ENCODE measurements at places on chromosomes 3 and 15.

GRCh38 chr15:35186346-35186745 lies 101.3 kb upstream of the NANOGP8 start:
- no peak for DNase-seq

DNA sequence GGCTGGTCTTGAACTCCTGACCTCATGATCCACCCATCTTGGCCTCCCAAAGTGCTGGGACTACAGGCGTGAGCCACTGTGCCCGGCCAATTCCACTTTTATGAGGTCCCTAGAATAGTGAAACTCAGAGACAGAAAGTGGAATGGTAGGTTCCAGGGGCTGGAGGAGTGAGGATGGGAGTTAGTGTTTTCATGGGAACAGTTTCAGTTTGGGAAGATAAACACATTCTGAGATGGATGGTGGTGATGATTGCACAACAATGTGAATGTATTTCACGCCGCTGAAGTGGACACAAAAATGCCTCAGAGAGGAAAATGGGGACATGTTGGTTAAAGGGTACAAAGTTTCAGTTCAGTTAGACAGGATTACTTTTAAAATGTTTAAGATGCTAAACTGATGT lies 22.5 kb upstream of the HDAC11 start:
- DNase-seq, result no peak

GRCh38 chr3:13479332-13479581 lies 849 bp upstream of the HDAC11 start:
- DNase-seq, result no peak

- DNase-seq, result no peak
These were observed at the start of gene CSPG5 for GRCh38 chr3:47578691-47579632. Gene CSPG5, minus strand, starts transcription at chr3:47578865. Its CDS starts 172 bp downstream, at chr3:47578693.

GRCh38 chr15:26081758-26082220 lies 218.7 kb upstream of the ATP10A start:
- DNase-seq, result no peak

DNA sequence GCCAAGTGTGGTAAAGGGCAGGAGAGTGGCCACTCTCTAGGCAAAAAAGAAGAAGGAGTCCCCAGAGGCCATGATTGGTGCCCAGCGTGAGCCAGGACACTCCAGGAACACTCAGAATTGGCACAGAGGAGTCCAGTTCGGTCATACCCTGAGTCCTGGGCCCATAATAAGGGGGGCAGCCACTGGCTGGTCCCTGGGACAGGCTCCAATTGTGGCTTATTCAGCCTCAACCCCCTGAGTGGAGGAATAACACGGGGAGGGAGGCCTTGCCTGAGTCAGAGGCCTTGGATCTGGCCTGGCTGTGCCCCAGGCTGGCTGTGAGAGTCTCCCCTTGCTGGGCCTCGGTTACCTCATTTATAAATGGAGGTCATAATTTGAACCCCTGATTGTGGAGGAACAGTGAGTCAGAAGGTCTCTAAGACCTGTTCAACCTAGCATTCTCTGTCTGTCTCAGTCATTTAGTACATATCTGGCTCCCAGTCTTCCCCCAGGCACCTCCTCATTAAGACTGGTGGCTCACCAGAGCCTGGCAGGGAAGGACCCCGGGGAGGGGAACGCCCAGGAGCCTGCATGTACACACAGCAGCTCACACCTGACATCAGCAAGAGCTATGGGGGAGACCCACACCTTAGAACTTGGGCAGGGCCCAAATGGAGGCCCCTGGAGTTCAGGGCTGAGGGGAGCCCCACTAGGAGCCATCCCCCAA lies 95.9 kb upstream of the ATP2B2 start:
- no peak for DNase-seq

- no peak for DNase-seq
These were observed 27.4 kb upstream of the ATP10A start for GRCh38 chr15:25890529-25890928.

DNA sequence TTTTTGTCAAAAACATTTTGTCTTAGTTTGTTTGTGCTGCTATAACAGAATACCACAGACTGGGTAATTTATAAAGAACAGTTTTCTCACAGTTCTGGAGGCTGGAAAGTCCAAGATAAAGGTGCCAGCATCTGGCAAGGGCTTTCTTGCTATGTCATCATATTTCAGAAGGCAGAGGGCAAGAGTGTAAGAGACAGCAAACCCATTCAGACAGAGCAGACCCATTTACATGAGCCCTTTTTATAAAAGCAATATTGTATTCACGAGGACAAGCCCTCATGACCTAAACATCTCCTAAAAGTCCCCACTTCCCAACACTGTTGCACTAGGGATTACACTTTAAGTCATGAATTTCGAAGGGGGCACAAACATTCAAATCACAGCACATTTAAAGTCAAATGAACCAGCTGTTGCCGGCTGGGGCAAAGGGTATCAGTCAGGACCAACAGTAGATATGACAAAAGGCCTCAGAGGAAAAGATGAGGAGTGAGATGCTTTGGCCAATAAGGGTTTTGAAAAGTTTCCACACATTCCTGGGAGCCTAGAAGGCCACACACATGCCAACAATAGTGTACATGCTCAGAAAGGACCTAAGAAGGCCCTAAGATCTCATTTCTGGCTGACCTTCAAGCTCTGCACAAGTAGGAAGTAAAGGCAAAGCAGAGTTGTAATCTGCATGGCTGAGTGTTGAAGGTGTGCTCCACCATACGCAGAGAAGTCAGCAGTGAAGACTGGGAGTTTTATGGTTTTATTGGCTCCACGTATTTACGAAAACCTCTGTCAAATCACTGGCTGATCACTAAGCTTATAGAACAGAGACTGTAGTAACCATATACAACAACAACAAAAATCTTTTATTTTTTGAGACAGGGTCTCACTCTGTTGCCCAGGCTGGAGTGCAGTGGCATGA lies 37.9 kb downstream of the UQCC5 start:
- DNase-seq, result no peak

- peak; percentile 14 for DNase-seq
These were observed 4.0 kb downstream of the CCDC51 start for GRCh38 chr3:48435774-48436476.

- DNase-seq, result no peak
These were observed 348.4 kb upstream of the THBS1 start for GRCh38 chr15:39232512-39232911.

DNA sequence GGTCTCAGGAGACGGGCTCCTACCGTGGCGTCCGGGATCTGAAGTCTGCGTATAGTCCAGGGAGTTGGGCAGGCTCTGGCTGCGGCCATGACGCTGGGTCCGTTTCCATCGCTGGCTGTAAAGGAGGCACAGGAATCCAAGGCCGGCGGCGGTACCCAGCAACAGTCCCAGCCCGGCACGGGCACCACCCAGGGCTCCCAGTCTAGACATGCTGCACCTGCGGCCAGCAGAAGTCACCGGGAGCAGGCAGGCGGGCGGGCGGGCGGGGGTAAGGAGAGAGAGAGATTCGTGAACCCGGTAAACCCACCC lies 526 bp downstream of the RMDN3 start:
- DNase-seq, result no peak

- DNase-seq, result no peak
These were observed 81.9 kb upstream of the PTX3 start for GRCh38 chr3:157354722-157355121.

DNA sequence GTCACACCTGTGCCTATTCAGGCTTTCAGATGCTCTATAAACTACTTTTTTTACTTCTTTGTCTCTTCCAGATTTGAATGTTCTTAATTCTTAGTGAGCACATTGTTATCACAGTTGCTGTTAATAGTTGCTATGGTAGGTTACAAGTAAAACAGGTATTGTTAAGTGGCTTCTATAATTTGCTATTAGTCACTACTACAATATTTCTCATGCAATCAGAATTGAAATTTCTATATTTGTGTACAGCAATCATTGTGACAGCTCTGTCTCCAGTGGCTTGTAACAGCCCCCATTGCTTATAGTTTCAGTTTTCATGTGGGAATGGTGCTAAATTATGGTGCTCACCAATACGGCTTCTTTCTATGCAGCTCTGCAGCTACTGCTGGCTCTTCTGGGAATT lies 318.4 kb upstream of the GOLIM4 start:
- no peak for DNase-seq

DNA sequence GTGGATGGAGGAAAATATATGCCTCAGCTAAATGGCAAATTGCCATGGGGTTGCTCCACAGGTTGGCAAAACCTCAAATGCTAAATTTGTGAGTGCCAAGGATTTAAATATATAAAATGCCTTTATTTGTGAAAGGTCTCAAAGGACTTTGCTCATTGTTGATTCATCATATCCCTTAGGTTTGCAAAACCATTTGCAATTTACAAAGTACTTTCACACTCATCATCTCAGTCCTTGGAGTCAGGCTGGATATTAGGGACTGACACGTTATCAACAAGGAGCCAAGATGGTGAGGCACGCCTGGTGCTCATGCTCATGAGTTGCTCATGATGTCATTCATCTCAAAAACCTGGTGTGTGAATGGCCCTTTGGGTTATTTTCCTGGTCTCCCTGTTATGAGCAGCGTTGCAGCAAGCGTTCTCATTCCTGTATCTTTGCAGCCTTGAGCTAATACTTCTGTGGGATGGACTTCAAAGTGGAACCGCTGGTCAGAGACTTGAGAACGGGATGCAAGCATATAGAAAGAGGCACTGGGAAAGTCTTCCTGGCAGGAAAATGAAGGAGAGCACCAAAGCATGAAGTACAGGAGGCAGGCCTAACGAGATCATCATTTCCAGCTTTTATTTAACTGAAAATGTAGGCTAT lies 66.0 kb downstream of the MYO1E start:
- no peak for DNase-seq

DNA sequence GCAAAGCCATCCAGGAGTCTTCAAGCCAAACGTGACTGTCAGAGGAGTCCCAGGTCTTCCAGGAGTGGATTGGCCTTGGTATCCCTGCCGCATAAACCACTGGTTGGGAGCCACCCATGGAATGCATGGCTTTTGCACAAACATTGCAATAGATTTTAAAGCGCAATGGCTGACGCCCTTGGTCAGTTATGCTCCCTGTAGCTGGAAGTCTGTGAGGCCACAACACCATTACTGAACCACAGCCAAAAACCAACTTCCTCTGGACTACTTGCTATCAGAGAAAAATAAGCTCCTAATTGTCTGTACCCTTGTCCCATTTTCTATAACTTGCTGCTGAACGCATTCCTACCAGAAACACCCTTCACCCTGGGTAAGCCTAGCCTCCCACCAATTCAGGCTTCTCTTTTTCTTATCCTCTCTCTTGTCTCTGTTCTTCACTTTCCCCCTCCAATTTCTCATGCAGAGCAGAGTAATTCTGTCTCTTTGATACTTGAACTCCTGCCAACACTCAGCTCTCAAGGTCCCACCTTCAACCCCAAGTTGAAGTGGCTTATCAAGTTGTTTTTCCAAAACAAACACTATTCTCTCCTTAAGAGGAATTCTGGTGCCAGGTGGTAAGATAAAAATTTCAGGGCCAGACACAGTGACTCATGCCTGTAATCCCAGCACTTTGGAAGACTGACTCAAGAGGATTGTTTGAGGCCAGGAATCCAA lies 176.4 kb upstream of the UBE2E1 start:
- DNase-seq, result peak; percentile 48

Data from DMS 273 treated with DMSO at 0.1 percent for 48 hours (cell line).